Large intestine (tissue), 12 donors: ENCODE measurements at places on chromosomes 12 and 14. TPM values are rescaled to one million over a fixed set of nuclear protein-coding genes. Genes with fewer than 3 reads are reported as not detected.

The NR1H4 gene
- polyA plus RNA-seq: 76.9 TPM

The CABP1 gene
- polyA plus RNA-seq: 0.70 TPM

The PTCSC3 gene
- polyA plus RNA-seq: not detected

DNA sequence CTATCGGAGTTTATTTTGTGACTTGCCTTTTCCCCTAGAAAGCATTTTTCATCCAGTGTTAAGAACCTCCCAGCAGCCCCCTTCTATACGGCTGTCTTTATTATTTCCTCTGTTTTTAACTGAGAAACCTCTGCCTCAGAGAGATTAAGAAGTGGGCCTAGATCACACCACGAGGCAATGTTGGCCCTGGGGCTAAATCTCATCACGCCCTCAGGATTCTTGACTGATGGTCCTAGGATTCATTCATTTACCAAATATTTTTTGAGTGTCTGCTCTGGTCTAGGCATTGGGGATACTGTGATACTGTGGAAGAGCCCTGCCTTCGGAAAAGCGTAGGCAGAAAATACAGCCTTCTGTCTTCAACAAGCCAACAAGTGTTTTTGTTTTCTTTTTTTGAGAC, 42.1 kb downstream of the C14orf132 start:
- no peak for DNase-seq

DNA sequence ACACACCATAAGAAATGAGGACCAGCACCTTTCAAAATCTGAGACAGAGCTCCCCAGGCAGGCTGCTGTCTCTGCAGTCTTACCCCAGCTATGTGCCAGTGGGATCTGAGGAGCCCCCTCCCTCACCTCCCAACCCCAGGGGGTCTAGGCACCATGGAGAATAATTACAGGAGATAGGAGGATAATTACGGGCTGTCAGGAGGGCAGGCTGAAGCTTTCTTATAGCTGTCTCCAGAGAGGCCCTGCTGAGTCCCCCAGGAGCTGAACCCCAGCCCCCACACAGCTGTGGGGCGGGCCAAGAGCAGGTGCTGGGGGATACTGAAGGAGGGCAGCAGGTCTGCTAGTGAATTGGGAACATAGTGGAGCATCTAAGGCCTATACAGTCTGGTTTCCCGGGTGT, 6.8 kb downstream of the CPNE6 start:
- no peak for DNase-seq

GRCh38 chr12:98360401-98360800, 155.0 kb upstream of the TMPO start:
- no peak for DNase-seq

DNA sequence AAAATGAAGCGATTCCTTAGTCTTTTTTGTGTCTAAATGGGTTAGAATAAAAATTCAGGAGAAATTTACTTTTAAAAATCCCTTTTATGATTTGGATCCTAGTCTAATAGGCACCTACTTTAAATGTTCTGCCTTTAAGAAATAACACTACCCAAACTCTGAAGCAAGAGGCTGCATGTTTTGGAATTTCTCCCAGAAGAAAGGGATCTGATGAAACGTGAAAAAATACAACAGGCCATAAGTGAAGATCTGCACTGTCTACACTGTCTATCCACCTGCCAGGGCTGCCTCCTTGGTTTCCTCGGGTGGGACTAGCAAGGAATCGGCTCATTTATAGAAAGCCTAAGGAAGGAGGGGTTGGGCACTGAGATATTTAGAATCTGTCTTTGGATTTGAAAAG, 22.1 kb downstream of the ACVR1B start:
- no peak for DNase-seq

GRCh38 chr14:105420974-105421674, 1.5 kb downstream of the MTA1 start:
- DNase-seq: no peak

GRCh38 chr14:99202516-99202915, 69.5 kb downstream of the BCL11B start:
- DNase-seq: no peak

- DNase-seq: peak; percentile 92
These were observed 83.5 kb downstream of the SLC25A47 start for GRCh38 chr14:100406505-100407131.

DNA sequence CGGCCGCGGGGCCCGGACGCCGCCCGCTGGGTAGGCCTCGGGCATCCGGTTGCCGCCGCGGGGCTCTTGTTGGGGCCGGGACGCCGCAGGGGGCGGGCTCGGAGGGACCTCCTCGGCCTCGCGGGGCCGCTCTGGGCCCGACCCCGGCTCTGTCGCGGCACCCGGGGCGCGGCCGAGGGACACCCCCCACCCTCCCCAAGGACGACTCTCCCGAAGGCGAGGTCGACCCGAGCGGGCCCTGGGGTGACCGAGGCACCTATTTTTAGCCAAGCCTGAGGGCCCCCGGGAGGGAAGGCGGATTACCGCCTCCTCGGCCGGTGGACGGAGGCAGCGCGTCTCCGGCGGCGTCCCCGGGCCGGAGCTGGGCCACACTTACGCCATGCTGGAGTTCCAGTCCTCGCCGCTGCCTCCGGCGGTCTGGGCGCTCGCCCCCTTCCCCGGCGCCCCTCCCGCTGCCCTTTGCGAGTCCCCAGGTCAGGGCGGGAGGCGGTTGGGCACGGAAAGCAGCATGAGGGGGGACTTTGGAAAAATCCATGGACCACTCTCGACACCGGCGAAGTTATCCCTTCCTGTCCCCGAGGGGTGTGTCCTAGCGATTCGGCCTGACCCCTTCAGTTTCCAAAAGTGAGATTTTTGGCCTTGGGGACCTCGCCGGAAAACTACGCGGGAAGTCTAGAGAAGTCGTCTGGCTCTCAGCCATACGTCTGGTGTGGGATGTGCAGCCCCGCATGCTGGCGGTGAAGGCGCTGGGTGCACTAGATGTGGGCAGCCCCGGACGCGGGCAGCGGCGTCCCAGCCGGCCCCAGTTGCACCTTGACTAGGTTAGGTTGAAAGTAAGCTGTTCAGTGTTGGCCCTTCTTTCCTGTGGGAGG, 699 bp downstream of the KTN1 start:
- DNase-seq: peak; percentile 71

GRCh38 chr12:114671066-114671442, 12.9 kb downstream of the TBX3 start:
- DNase-seq: peak; percentile 1

GRCh38 chr12:73632661-73633060, 905.0 kb upstream of the ATXN7L3B start:
- no peak for DNase-seq

GRCh38 chr12:111636209-111636945, 37.3 kb upstream of the ATXN2 start:
- DNase-seq: peak; percentile 17
